K562 (cell line): ENCODE measurements at places on chromosomes 6 and 20.

DNA sequence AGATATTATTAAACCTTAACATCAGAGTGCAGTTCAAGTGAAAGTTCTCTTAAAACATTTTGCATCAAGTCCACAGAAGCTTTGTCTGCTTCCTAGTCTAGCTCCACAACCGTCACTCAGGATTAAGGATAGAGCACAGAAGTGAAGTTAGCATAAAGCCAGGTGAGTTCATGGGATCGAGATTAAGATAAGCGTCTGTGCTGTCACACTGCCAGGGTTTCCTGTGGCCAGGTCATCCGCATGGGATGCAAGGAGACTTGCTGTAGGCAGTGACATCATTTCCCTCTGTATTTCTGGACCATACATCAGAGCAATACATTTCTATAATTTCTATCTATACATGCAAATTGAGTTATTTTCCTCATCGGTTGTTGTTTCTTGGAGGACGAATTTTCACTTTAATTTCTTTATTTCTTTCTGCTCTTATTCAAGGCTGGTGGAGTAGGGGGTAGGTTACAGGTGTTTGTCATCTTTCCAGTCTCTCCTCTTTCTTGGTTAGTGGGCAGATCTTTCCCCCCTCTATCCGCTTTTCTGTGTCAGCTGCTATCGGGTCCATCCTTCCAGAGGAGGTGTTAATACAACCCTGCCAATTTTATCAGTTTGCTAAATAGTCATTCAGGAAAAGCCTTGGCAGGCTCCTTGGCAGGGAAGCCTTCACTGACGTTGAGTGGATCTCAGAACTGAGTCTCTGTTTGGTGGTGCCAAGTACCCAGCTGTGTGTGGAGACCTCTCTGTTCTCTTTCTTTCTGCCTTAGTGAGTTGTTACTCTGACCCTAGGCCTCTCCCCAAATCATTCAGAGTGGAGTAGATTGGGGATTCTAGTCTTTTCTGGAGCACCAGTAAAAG is 307.6 kb upstream of the MAP3K7 start:
- no peak for DNase-seq

DNA sequence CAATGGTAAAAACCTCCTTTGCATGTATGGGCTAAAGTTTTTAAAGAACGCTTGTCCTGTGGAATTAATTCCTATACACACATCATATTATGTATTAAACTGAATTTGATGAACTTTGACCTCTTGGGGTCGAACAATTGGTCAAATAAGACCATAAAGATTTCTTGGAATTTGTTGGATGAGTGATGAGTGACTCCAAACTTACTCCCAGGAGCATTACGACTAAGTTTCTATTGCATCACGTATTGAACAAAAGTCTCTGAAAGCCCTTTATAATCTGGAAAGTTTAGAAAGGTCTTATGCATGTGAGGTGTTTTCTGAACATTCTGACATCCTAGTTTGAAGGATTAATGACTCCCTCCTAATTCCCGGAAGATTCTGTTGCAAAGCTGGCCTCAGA is 126.9 kb upstream of the BMP5 start:
- DNase-seq: no peak

DNA sequence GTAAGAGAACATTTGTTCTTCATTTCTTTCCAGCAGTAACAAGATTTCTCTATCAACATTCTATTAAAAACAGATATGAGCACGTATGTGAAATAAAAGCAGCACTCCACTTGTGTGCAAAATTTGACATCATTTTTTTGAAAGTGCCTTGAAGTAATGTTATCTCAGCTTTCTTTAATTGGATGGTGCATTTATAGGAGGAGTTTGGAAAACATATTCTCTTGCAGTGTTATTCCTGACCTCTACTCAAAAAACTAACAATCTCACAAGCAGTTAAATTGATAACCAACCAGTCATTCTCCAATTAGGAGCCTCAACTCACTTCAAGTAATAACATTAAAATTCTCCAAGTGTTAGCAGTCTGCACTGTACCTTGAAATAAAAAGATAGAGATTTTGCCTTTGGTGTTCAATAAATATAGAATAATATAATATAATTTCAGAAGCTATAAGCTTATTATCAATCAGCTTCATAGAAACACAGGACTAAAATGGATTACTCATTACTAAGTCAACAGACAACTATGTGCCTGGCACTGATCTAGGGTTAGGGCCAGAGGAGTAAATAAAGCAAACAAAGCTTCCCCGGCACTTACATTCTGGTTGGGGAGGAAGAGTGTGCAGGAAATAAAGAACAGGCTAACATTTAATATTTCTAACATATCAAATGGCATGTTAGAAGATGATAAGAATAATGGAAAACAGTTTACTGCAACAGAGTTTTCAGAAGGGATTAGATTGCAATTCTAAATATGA is 149.0 kb upstream of the SGK1 start:
- DNase-seq: no peak

- peak; percentile 44 for DNase-seq
These were observed 219.8 kb upstream of the ARID1B start for GRCh38 chr6:156557251-156557910.

DNA sequence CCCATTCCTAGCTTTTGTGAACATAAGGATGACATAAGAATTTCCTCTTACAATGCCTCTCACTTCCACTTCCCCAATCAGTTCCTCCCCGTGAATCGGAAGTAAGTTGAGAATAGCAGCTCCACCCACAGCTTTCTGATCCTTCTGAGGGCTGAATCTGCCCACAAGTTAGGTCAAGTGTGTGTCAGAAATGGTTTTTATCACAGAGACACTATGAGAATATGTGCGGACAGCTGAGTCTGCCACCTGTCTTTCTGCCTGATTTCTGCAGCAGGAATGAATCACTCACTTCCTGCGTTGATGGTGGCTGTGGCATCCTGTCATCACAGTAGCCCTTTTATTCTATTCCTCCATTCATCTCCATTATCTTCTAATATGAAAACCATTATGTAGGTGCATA is 70.2 kb downstream of the RIN2 start:
- no peak for DNase-seq

- no peak for DNase-seq
These were observed 50.1 kb downstream of the PHF3 start for GRCh38 chr6:63685446-63686379.

GRCh38 chr20:16777126-16777525 is 29.0 kb downstream of the OTOR start:
- no peak for DNase-seq

- no peak for DNase-seq
These were observed 178.0 kb downstream of the TAF4 start for GRCh38 chr20:61887596-61888093.

DNA sequence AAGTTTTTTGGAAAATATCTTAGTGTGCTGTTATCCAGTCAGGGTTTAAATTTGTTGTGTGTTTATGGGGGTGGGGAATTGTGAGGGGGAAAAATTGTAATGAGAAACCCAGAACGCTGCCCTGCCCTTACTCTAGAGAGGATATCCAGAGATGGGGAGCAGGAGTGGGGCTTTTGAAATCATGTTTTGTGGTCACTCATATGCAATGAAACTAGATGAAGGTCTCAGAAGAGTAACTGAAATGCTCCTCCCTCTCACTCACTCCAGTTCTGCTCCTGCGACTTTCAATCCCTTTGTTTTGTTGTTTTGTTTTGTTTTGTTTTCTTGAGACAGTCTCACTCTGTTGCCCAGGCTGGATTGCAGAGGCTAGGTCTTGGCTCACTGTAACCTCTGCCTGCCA is 100.0 kb downstream of the CRYBG1 start:
- no peak for DNase-seq

- peak; percentile 3 for DNase-seq
These were observed 63.6 kb upstream of the SNRPB2 start for GRCh38 chr20:16666272-16666671.

DNA sequence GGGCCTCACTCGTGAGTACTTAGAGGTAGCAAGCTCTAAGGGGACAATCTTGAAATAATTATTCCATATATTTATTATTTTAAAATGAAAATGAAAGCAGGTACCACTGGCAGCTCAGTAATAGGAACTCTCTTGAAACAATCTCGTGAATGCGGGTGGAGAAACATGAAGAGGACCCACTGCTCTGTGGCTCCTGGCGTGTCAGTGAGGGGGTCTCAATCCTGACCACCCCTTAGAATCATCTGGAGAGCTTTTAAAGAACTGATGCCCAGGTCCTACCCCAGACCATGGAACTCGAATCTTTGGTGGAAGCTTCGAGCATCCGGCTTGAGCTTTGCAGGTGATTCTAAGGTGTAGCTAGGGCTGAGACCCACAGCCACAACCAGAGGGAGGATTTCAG is 23.9 kb upstream of the PXDC1 start:
- no peak for DNase-seq

- DNase-seq: no peak
These were observed 56.0 kb downstream of the RIN2 start for GRCh38 chr20:19813846-19814640.

GRCh38 chr6:156827382-156827781 is 50.2 kb downstream of the ARID1B start:
- no peak for DNase-seq

- DNase-seq: peak; percentile 49
These were observed 28.6 kb upstream of the YWHAB start for GRCh38 chr20:44856856-44857448.

- no peak for DNase-seq
These were observed 6.0 kb downstream of the SLC22A23 start for GRCh38 chr6:3450888-3451287.

DNA sequence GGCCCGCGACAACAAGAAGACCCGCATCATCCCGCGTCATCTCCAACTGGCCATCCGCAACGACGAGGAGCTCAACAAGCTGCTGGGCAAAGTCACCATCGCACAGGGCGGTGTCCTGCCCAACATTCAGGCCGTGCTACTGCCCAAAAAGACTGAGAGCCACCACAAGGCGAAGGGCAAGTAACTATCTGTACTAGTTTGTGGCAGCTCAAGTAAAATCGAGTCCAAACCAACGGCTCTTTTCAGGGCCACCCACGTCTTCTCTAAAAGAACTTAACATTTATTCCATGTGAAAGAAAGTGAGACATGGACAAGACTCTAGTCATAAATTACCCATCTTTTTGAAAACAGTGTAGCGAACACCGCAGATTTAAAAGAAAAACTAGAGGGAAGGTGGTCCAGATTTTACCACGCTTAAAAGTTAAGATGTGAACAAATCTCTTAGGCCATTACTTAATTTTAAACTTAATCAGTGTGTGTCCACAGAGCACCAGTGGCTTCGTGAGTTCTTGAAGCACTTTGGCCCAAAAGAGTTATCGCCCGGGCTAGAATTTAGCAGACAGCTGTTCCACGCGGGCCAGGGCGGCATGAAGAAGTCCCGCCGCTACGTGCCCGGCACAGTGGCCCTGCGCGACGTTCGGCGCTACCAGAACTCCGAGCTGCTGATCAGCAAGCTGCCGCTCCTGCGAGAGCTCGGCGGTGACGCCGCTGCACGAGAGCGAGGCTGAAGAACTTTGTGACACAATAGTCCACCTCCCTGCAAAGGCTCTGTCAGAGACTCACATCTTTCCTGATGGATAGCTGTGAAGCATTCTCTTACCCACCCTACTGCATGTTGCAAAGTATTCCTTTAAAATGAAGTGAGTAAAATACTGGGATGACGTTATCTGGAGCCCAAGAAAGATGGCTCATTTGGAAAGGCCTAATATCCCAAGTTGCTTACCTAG is 113.9 kb upstream of the PRSS16 start:
- no peak for DNase-seq

- no peak for DNase-seq
These were observed 79.9 kb downstream of the ATXN1 start for GRCh38 chr6:16681260-16681873.

DNA sequence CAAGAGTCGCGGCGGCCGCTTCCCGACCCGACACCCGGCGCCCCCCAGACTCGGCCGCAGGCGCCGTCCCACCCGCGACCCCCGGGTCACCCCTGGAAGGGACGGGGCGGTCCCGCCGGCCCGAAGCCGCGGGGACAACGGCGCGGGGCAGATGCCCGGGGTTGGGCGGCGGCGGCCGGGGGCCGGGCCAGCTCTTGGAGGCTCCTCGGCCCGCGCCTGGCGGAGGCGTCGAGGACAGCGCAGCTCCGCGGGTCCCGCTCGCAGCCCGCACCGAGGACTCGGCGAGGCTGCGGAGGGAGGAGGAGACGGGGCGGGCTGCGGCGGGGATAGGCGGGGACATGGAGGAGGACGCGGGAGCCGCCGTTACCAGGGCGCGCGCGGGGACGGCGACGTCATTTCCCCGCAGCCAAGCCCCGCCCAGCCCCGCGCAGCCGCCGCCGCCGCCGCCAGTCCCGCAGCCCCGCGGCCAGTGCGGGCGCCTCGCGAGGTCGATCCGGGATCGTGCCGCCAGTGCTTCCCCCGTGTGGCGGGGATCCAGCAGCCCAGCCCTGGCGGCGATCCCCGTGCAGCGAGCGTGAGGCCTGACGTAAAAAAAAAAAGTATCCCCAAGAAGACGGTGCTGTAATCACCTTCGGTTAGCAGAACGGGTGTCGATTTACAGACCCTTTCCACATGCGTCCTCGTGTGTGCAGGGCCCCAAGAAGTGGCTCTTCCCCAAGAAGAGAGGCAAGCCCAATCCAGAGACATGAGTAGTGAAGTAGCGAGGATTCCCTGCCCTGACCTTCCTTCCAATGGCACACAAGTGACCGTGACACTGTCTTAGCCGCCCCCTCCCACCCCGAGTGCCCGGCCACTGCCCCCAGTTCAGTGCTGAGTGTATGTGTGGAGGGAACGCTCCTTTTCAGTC is at the start of gene FAM184A:
Gene FAM184A (minus strand): TSS at position 289 of the 907 bp plus-strand sequence. CDS start 365 bp downstream, outside the sequence.
- peak; percentile 85 for DNase-seq

DNA sequence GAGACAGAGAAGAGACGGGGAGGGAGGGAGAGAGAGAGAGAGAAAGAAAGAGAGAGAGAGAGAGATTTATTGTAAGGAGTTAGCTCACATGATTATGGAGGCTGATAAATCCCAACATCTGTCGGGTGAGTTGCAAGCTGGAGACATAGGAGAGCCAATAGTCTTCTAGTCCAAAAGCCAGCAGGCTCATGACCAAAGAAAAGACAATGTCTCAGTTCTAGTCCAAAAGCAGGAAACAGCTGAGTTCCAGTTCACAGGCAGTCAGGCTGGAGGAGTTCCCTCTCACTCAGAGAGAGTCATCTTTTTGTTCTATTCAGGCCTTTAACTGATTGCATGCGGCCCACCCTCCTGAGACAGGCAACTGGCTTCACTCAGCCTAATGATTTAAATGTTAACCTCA is 416.6 kb downstream of the PREX1 start:
- no peak for DNase-seq

DNA sequence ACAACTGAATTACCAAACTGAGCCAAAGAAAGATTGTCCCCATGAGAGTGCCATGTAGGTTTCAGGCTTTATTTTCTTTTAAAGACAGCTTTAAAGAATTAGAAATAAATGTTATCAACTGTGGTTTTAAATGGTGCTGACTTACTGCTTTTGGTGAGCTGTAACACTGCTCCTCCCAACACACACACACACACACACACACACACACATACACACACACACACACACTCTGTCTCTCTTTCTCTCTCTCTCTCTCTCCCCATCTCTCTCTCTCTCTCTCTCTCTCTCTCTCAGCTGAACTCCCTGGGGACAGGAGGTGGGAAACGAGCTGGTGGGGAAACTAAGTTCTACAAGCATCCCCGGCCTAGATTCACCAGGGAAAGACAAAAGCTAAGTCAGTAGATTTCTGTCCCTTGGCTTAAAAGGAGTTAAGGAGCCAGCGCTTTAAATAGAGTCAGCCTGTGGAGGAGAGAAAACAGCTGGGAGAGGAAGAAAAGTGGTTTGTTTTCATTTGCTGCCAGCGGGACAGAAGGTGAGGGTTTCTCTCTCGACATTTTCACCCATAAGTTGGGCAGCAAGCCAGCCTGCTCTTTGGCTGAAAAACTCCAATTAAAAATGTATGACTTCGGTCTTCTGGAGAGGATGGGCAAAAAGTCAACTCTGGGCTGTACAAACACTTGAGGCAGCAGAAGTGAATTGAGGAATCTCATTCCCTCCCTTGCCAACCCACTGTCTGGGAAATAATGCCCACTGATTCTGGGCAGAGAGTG is 27.4 kb downstream of the CBLN4 start:
- DNase-seq: no peak
